Activated naive CD4-positive, alpha-beta T cell treated with anti-CD3 and anti-CD28 coated beads, Interleukin-2, amount 50 U/mL, for 16 hours (primary cell): ENCODE measurements at places on chromosomes 3 and 15.

DNA sequence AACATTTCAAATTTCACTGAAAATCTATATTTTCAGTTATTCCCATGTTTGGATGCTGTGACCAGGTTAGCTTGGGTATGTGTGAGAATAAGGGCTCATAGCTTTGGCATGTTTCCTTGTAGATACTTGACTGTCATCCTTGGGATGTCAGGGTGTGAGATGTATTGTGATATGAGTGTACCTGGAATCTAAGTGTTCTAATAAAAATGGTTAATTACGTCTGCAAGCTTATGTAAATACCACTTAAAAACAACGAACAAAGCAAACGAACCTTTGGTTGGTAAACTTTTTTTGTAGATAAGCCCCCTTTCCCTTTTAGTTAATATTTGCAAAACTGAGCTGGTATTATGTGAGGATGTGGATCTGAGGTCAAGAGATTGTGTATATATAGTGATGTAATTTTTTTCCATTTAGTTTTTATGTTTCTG, 63.5 kb downstream of the FNDC3B start:
- DNase-seq = no peak

DNA sequence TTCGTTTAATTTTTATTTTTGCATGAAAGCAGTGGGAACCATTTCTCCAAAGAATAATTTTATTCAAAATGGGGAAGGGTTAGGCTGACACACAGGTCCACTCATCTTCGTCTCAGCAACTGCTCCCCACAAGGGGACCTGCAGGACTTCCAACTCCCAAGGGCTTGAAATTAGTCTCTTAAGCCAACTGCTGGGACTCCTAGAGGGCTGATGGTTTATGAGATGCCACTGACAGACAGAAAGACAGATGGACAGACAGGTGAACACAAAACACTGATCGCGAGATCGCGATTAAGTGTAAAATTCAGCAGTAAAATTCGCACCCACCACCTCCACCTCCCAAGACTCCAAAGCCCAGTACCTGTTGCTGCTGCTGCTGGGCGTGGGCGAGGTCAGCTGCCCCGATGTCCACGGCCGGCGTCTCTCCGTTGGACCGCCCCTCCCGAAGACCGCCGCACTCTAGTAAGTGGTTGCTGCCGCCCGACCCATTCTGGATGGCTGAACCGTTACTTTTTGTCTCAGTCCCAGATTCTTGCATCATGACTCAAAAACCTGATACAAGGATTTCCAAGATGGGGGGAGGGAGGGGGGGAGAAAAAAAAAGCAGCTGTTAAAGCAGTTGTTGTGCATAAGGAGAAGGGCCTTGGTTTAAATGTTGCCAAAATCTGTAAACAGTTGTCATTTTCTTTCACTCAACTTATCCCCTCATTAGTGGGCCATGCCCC, 385.5 kb downstream of the FOXP1 start:
- DNase-seq = no peak

DNA sequence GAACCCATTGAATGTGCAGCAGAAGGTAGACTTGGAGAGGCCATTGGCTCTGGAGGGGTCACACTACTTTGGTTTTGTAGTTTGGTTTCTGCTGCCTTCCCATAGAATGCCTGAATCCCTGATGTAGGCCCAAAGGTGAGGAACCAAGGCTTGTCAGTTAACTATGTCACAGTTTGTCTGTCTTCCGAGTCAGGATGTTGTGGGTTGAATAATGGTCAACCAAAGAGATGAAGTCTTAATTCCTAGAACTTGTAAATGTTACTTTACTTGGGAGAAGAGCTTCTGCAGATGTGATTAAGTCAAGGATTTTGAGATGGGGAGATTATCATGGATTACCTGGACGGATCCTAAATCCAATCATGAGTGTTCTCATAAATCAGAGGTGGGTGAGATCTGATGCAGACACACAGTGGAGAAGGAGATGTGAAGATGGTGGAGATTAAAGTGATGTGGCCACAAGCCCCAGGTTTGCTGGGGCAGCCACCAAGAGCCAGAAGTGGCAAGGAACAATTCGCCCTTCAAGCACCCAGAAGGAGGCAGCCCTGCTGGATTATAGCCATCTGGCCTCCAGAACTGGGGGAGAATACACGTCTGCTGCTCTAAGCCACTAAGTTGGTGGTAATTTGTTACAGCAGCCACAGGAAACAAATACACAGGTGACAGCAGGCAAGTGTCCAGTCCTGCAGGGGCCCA, 2.3 kb upstream of the CCR8 start:
- no peak for DNase-seq

GRCh38 chr15:53454843-53455721, 304.4 kb downstream of the WDR72 start:
- DNase-seq = no peak

GRCh38 chr3:197508924-197509775, 46.6 kb downstream of the BDH1 start:
- DNase-seq = no peak

DNA sequence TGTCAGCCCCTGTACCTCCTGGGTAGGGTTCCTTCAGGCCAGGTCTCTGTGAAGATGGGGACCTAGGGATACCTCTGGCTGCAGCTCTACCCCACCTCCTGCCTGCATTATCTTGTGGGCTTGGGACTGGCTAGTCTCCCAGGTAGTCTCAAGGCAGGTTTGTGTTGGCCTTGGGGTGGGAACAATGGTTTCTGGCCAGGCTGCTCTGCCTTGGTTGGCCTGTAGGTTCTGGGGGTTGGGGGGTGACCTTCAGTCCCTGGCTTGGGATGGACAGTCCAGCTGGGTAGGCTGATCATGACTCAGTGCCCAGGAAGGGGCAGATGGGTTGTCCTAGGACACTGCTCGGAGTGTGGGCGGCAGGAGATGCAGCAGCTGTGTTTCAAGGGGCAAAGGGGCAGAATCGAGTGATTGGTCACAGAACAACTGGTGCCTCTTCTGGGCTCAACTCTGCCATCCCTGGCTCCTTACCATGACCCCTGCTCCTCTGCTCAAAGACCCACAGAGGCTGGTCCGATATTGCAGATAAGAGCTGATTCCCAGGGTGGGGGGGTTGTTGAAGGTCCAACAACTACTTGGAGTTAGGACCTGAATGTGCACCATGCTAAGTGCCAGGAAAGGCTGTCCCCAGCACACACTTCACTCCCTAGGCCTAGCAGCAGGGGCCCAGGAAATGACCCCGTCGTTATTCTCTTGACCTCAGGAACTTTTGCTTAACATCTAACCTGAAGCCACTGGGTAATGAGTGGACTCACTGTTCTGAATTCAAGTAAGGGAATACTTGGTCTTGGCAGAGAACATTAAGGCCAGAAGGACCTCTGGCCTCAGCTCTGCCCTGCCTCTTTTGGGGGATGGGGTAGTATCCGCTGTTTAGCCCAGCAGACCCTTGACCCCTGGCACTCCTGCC, 18.1 kb upstream of the BSN start:
- no peak for DNase-seq
